Nephron progenitor cell (in vitro differentiated cells): ENCODE measurements at places on chromosomes 6 and 20.

DNA sequence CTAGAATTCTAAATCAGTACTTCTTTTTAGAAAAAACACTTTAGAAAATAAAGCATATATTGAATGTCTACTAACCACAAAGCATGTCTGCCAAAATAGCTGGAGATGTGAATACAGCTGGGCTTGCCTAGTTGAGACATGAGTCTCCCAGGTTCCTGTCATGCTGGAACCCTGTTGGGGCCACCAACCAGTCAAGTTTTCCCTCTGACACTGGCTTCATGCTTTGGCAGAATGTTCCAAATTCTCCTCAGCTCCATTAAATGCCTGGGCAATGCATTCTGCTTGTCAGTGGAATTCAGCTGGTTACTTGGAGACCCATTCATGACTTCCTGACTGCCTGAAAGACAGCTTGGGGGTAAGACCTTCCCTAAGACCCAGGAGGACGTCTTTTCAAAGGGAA lies 87.2 kb downstream of the PRND start:
- DNase-seq = no peak

GRCh38 chr6:56915832-56916231 lies 39.1 kb upstream of the BEND6 start:
- DNase-seq = no peak

DNA sequence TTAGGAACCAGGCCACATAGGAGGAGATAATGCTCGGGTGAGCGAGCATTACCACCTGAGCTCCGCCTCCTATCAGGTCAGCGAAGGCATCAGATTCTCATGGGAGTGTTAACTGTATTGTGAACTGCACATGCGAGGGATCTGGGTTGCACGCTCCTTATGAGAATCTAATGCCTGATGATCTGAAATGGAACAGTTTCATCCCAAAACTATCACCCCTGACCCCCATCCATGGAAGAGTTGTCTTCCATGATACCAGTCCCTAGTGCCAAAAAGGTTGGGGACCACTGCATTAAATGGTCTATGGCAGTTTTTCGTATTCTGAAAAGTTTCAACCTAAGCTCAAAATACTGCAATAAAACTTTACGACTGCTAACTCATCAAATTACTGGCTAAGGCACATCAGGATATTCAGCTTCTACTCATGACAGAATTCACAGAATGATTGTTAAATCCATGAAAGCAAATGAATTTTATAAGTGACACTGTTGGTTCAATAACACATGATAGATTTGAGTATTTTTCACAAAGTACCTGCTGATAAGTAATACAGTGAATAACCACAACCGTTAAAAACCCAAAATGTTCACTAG lies 25.9 kb downstream of the RNF217 start:
- no peak for DNase-seq

DNA sequence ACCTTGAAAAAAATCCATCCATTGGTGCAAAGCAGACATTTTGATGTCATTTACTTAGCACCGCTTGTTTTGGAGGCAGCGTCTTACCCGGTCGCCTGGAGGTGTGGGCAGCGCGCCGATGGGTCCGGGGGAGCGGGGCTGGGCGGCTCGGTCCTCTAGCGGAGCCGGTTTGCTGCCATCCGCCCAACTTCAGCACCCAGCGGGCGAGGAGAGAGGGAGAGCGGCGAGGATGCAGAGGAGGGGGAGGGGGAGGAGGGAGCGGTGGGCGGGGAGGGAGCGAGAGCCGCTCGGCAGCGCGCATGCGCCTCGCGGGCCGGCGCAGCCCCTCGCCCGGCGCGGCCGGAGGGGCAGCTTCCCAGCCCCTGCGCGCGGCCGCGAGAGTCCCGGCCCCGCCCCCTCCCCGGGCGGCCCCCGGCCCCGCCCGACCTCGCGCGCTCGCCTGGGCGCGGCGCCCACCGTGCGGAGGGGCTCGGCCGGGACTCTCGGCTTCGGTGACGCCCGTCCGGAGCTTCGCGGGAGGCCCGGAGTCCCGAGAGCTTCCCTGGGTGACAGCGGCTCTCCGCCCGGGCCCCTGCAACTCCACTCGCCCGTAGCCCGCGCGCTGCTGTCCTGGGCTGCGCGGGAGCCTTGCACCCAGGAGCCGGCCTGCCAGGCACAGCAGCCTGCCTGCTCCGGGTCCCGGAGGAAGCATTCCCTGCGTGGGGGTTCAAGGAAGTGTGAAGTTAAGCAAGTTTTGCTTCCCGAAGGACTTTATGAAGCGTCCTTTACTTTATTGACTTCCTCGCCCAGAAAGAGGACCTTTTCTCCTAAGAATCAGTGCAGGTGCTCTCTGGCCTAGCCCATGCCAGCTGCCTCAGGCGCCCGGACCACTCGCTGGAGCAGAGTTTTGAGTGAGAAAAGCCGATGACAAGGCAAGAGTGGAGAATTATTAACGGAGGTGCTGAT lies at the start of gene RGS17:
Gene RGS17, minus strand, starts transcription at position 246 of the 945 bp plus-strand sequence. CDS start 87,264 bp downstream, outside the sequence.
- peak; percentile 81 for DNase-seq

GRCh38 chr20:62795023-62795761 lies 1.1 kb upstream of the MRGBP start:
- peak; percentile 79 for DNase-seq

- DNase-seq = no peak
These were observed 47.2 kb downstream of the DHX35 start for GRCh38 chr20:39009348-39009747.

DNA sequence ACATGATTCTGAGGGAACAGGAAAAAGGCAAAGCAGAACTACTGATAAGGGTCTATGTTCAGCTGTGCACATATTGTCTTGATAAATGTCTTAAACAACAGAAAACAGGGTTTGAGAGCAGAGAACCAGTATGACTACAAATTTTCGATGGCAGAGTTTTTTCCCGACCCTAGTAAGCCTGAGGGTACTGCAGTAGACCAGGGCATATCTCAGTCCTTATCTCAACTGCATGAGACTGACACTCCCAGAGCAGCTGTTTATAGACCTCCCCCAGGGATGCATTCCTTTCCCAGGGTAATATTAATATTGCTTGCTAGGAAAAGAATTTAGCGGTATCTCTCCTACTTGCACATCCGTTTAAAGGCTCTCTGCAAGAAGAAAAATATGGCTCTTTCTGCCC lies 1176.8 kb upstream of the ADGRB3 start:
- DNase-seq = no peak

GRCh38 chr20:39993742-39994141 lies 695.3 kb downstream of the MAFB start:
- no peak for DNase-seq

- DNase-seq = no peak
These were observed 7.5 kb downstream of the ESF1 start for GRCh38 chr20:13777171-13777601.

DNA sequence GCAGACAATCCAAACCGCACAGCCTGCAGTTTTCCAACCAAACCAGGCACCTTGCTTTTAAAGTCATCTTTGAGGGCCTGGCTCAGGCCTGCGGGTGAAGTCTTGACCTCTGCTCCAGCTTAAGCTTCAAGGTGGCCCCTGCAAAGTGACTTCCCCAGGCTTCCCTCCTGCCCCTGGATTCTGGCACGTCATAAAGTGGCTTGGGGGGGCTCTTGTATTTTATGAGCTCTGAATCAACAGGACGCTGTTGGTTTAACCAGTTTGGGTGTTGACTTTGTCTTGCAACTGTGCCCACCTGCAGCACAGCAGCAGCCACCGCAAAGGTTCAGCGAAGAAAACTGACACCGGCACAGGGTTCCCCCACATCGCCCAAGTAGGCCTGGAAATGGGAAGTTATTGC lies 81.2 kb downstream of the NFATC2 start:
- DNase-seq = no peak

GRCh38 chr6:50791900-50792508 lies 26.7 kb upstream of the TFAP2B start:
- peak; percentile 29 for DNase-seq

DNA sequence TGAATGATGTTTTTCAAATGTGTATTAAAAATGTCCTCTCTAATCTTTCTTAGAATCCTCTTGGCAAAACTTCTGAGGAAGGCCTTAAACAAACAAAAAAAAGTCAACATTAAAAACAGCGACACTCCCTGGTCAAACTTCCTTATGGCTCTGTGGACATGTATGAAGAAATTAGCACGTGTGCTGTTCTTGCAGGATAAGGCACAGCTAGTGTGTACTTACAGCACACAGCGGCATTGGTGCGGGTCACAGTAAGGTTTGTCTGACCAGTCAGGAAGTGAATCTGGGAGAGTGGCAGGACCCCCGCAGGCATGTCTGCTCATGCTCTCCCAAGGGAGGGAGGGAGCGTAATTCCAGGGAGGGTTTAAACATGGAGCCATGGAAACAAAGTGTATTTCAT lies 38.8 kb downstream of the SLC22A1 start:
- no peak for DNase-seq

GRCh38 chr20:4894981-4895381 lies 106.3 kb downstream of the SLC23A2 start:
- no peak for DNase-seq

DNA sequence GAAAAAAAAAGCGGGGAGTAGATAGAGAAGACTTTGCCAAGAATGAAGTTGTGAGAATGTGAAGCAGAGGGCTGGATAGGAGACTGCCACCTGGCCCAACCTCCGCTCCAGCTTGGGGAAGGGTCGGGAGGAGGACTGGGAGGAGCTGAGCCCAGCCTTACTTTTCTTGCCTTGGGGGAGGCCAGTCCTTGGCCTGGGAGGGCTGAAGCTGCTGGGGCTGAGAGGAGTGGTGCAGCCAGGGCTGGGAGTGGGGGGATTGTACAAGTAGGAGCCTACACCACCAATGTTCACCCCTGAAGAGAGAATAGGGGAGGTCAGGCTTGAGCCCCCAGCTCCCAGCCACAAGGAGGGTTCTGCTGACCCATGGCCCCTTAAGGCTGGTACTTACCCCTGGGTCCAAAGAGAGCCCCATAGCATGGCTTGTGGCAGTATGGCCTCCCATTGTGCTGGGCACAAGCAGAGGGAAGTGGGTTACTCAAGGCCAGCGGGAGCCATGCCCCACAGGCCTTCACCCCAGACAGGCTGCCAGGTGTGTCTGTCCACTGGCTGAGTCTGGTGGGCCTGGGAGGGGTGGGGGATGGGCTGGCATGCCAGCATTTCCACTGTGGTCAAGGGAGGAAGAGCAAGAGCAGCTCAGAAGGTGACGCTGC lies 1.1 kb downstream of the CRIP3 start:
- no peak for DNase-seq

- DNase-seq = no peak
These were observed 32.7 kb upstream of the KATNA1 start for GRCh38 chr6:149681209-149681608.

- DNase-seq = no peak
These were observed 135.3 kb upstream of the FOXQ1 start for GRCh38 chr6:1176567-1176966.

GRCh38 chr6:44301106-44301505 lies 12.0 kb downstream of the AARS2 start:
- DNase-seq = no peak

GRCh38 chr6:158832026-158832425 lies 12.9 kb upstream of the EZR start:
- DNase-seq = no peak

DNA sequence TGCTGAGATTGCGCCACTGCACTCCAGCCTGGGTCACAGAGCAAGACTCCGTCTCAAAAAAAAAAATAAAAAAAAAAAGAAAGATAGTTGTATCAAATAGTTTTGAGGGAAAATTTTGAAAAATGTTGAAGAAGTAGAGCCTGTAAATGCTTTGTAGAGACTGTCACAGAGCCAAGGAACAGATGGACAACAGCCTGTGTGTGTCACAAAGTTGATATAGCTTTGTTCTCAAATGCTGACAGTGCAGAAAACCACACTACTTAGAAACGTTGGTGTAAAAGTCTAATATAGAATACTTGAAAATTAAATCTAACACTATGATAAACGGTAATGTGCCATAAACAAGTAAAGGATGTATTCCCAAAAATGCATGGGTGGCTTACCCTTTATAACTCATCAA lies 25.4 kb downstream of the PTK7 start:
- no peak for DNase-seq

- no peak for DNase-seq
These were observed 216.7 kb downstream of the SYNDIG1 start for GRCh38 chr20:24686156-24686555.

- no peak for DNase-seq
These were observed 153.7 kb downstream of the HACE1 start for GRCh38 chr6:104705916-104706442.

GRCh38 chr6:145929037-145929633 lies 35.0 kb downstream of the SHPRH start:
- DNase-seq = peak; percentile 5
